ENCODE measurements at places on chromosomes 11 and 22. TPM values are rescaled to one million over a fixed set of nuclear protein-coding genes. Genes with fewer than 3 reads are reported as not detected.

- H3K27me3 ChIP-seq: no peaks in the 10 kb centered on the region
- no peak for DNase-seq
- no peaks in the 10 kb centered on the region for H3K4me1 ChIP-seq
- no peak overlapping the region for H3K4me3 ChIP-seq
These were observed 11.5 kb downstream of the VSTM5 start for GRCh38 chr11:93838967-93839366.

GRCh38 chr11:20596205-20597153 lies 2.9 kb upstream of the SLC6A5 start:
- H3K4me3 ChIP-seq: no peak overlapping the region
- DNase-seq: no peak
- no peaks in the 10 kb centered on the region for H3K4me1 ChIP-seq
- no peaks in the 10 kb centered on the region for H3K36me3 ChIP-seq
- no peak overlapping the region for H3K27ac ChIP-seq

DNA sequence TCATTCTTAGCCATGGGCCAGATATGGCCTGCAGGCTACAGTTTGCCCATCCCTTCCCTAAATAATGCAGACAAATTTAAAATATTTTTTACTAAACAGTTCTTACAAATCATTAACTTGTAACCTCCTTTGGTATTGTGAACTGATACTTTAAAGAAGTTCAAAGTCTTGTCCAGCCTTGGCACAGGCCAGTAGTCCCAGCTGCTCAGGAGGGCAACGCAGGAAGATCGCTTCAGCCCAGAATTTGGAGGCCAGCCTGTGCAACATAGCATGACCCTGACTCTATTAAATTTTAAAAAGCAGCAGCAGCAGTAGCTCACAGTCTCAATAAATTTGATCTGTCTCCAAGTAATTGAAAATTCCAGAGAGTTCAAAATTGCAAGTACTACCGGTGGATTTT lies 83.7 kb upstream of the ARHGAP32 start:
- H3K4me1 ChIP-seq: peaks cover 16% of the 10 kb centered on the region
- no peaks in the 10 kb centered on the region for H3K36me3 ChIP-seq
- no peak overlapping the region for H3K4me3 ChIP-seq
- H3K27me3 ChIP-seq: peaks cover 15% of the 10 kb centered on the region

TRIM49 gene
- total RNA-seq: not detected

TTLL12 gene
- 5.0 TPM for total RNA-seq

DNA sequence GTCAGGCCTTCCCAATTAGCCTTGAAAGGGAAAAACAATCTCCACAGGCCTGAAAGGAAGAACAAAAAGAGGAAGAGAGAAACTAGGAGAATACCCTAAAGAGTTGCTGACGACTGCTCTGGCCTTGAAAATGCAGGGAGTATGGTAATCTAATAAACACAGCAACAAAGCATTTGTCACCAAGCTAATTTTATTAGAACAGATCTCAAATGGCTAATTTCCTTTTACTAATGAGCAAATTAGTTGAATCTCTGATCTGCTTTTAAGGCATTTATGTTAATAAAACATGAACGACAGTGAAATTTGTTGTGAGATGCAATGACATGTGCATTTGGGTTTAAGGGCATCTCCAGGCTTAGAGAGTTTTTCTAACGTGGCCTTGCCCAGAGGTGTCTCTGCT lies 212.2 kb downstream of the BUD13 start:
- no peak overlapping the region for H3K27ac ChIP-seq
- DNase-seq: no peak
- H3K4me1 ChIP-seq: no peaks in the 10 kb centered on the region
- no peak overlapping the region for H3K4me3 ChIP-seq

NCAPD3 gene
- 25.7 TPM for total RNA-seq

- no peaks in the 10 kb centered on the region for H3K36me3 ChIP-seq
- no peak for DNase-seq
- no peak overlapping the region for H3K4me3 ChIP-seq
- H3K27ac ChIP-seq: no peak overlapping the region
- no peaks in the 10 kb centered on the region for H3K27me3 ChIP-seq
- peaks cover 6% of the 10 kb centered on the region for H3K4me1 ChIP-seq
These were observed 1.0 kb upstream of the MUC5AC start for GRCh38 chr11:1156506-1157340.

DNA sequence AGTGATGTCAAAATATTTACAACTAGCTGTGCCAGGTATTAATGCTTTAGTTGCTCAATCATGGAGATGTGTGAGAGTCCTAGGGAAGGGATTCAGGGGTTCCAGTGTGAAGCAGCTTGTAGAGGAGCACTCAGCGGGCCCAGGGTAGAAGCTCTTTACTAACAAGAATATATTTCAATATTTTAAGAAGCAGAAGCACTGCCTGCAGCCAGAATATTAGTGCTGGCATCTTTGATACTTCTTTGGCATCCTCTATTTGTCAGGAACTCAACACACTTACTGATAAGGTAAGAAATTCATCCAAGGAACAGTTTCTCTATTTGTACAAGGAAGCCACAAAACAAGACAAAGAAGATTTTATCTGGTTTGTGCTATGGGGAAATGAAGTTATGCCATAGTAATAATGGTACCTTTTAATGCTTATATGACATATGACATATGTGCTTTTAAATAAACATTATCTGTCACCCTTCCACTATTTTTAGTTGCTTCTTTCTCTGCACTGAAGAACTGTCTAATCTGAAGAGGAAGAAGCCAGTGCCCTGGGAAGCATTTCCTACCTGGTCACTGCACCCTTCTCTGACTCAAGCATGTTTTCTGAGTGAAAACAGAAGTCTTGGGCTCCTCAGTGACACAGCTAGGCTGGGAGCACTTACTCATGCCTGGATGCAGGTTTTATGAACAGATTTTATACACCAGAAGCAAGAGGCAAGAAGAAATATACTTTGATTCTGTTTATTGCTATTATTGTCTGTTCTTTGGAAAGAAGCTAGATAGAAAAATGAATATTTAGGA lies 388.1 kb upstream of the CCDC90B start:
- no peaks in the 10 kb centered on the region for H3K4me1 ChIP-seq
- no peak for DNase-seq
- H3K4me3 ChIP-seq: no peak overlapping the region
- H3K27me3 ChIP-seq: no peaks in the 10 kb centered on the region

HEPHL1 gene
- total RNA-seq: not detected

DNA sequence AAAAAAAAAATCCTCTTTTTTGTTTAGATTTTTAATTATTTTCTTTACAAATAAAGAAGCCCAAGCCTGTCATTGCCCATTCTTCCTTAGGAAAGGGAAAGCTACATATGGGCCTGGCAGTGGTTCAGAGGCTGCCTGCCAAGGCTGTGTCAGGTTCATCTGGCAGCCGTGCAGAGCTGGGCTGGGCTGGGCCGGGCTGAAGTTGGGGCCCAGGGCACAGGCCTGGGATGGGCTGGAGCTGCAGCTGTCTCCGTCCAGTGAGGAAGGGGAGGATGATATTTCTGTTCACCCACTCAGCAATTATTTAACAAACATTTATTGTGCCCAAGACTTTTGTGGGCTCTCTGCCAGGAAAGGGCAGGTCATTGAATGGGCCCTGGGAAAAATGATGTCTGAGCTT lies 4.6 kb downstream of the PRR5L start:
- no peak overlapping the region for H3K4me3 ChIP-seq
- no peaks in the 10 kb centered on the region for H3K36me3 ChIP-seq
- H3K4me1 ChIP-seq: no peaks in the 10 kb centered on the region
- H3K27me3 ChIP-seq: no peaks in the 10 kb centered on the region

DNA sequence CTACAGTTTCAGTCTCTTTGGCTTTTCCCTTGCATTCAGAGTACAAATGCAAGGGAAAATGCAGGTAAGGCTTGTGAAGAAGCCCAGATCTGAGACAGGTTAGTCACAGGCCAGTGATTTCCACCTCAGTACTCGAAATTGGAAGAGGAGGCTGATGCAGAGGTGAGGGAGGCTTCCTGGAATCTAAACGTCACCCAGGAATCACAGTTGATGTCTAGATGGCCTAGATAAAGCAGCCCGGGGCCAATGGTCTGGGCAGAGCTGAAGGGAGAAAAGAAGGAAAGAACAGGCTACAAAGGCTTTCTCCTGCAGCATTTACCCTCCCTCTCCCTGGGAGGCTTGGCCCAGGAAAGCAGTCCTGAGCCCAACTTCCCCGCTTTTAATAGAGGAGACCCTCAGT lies 8.5 kb downstream of the TRIM6 start:
- H3K27me3 ChIP-seq: no peaks in the 10 kb centered on the region
- H3K4me1 ChIP-seq: no peaks in the 10 kb centered on the region
- H3K36me3 ChIP-seq: no peaks in the 10 kb centered on the region
- H3K27ac ChIP-seq: no peak overlapping the region
- DNase-seq: no peak

TEX54 gene
- total RNA-seq: not detected

DNA sequence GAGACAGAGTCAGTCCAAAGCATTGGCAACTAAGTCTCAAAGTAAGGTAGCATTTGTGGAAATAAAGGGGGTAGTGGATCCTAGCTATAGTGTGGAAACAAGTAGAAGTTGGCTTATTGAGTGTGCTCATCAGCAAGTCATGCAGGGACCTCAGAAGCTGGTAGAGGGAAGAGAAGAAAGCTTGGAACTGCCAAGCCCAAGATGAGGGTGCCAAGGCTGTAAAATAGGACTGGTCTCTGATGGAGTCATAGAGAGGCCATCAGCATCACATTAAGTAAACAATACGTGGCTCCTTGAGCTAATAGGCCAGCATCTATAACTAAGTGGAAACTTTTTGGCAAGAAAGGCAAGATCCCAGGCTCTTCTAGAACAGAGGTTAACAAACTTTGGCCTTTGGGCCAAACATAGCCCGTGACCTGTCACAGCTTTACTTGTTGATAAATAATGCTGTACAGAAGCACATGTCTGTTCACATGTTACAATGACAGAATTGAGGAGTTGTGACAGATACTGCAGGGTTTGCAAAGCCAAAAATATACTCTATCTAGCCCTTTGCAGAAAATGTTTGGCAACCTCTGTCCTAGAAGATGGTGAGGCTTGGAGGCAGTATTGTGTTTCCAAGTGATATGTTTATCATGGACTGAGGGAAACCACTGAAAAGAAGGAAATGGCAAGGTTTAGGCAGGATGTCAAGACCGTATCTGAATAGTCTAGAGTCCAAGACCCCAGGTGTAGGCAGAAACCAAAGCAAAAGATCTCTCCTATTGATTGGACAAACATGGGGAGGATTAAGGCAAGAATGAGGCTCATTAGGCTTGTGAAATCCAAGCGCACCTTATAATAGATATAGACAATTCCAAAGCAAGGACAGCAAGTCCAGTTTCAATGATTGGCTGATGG lies 62.5 kb upstream of the CD44 start:
- peak overlapping the region; percentile 78 for H3K27ac ChIP-seq
- no peaks in the 10 kb centered on the region for H3K27me3 ChIP-seq
- peaks cover 63% of the 10 kb centered on the region for H3K4me1 ChIP-seq
- H3K36me3 ChIP-seq: no peaks in the 10 kb centered on the region
- no peak for DNase-seq

C11orf16 gene
- total RNA-seq: not detected

GRCh38 chr11:75068993-75069392 lies 27.7 kb downstream of the OR2AT4 start:
- H3K4me3 ChIP-seq: no peak overlapping the region
- no peak overlapping the region for H3K27ac ChIP-seq
- no peak for DNase-seq
- no peaks in the 10 kb centered on the region for H3K4me1 ChIP-seq
- peaks cover 17% of the 10 kb centered on the region for H3K27me3 ChIP-seq
- H3K36me3 ChIP-seq: no peaks in the 10 kb centered on the region

GRCh38 chr11:134779179-134779578 lies 367.1 kb upstream of the B3GAT1 start:
- H3K27me3 ChIP-seq: no peaks in the 10 kb centered on the region
- no peak overlapping the region for H3K27ac ChIP-seq
- no peaks in the 10 kb centered on the region for H3K36me3 ChIP-seq
- H3K4me1 ChIP-seq: no peaks in the 10 kb centered on the region
- no peak overlapping the region for H3K4me3 ChIP-seq
- no peak for DNase-seq

RAC2 gene
- 180 TPM for total RNA-seq

- H3K36me3 ChIP-seq: peaks cover 19% of the 10 kb centered on the region
- peak overlapping the region; percentile 83 for H3K4me3 ChIP-seq
- DNase-seq: no peak
- H3K27ac ChIP-seq: peak overlapping the region; percentile 58
- peaks cover 30% of the 10 kb centered on the region for H3K4me1 ChIP-seq
These were observed 739 bp downstream of the ZMAT5 start for GRCh38 chr22:29765905-29766631.

DNA sequence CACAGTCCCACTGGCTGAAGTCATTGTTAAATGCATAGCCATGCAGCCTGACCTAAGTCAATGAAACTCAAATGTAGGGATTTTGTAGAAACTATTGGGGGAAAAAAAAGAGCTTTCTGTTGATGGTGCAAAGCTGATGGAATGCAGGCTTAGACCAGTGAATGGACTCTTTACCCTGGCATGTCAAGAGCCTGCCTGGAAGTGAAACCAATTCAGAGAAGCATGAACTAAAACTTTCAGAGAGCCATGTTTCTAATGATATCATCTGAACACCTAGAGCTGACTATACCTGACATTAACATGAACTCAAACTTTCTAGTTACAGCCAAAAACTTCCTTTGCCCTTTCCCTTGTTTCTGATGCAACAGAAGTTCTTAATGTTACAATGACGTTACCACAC lies 89.0 kb downstream of the APIP start:
- no peak for DNase-seq
- no peaks in the 10 kb centered on the region for H3K36me3 ChIP-seq
- no peak overlapping the region for H3K27ac ChIP-seq
- H3K4me1 ChIP-seq: no peaks in the 10 kb centered on the region

DNA sequence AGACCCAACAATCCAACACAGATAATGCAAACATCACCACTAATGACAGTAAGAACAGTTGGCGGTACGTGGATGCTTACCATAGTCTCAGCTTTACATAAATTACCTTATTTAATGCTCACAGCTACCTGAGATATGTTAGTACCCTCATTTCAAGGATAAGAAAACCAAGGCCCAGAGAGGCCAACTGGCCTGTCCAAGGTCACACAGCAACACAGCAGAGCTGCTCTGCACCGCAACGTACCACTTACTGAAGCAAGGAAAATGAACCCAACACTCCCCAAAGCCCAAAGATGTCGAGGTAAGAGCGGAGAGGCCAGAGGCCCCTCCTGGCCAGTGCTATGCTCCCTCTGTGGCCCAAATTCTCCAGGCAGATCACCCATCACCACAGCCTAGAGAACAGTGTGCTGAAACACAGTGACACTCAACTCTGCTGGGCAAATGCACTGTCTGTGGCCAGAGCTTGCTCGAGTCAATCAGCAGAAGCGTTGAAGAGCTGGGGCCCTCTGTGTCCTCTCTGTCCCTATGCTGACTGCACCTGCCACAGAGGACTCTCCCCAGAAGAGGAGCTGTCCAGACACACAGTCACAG lies 14.0 kb downstream of the SHANK2 start:
- H3K4me3 ChIP-seq: no peak overlapping the region
- DNase-seq: no peak
- H3K27ac ChIP-seq: no peak overlapping the region
- no peaks in the 10 kb centered on the region for H3K4me1 ChIP-seq

DNA sequence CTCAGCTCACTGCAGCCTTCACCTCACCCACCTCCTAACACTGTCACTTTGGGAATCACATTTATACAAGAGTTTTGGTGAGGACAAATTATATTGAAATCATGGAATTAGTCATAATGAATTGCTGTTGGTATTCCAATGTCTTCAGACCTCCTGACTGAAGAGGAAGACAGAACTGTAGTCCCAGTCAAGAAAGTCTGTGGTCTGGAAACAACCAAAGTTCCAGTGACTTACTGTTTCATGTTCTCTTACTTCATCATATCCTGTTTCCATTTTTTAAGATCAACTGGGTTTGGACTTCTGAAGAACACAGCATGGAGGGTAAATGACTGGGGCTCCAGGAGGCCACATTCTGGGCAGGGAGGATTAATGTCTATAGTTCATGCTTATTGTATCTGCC lies 43.0 kb upstream of the HIPK3 start:
- no peaks in the 10 kb centered on the region for H3K4me1 ChIP-seq
- no peaks in the 10 kb centered on the region for H3K27me3 ChIP-seq
- no peak overlapping the region for H3K4me3 ChIP-seq
- H3K36me3 ChIP-seq: no peaks in the 10 kb centered on the region
- DNase-seq: no peak

All from CD4-positive, alpha-beta T cell (primary cell).